ENCODE measurements at places on chromosomes 3 and 15.
A peak's percentile ranks its signal among the peaks of the same experiment; 100 is the strongest.

- no peak for DNase-seq
Observed at GRCh38 chr15:24662991-24663390, 12.6 kb upstream of the NPAP1 start.

DNA sequence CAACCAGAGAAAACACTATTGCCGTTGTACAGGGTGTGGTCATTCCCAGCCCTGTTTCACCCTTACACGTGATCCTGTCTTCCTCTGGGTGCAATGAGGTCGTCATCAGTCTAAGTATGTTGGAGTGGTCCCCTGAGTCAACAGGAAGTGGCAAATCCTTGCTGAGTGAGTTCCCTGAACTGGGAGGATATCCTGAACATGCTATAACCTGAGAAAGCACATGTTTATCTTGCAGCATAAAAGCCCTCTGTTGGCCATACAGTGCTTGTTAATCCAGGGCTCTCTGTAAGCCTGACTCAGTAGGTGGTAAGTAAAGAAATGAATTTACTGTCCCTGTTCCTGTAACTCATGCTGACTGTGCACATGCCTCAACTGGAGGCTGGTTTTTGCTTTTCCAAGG lies 477.8 kb upstream of the RGMA start:
- no peak for DNase-seq

- no peak for DNase-seq
Observed at GRCh38 chr15:51137880-51138430, 43.2 kb upstream of the TNFAIP8L3 start.

GRCh38 chr15:71730277-71731144 lies 79.8 kb upstream of the NR2E3 start:
- DNase-seq: peak; percentile 59

- no peak for DNase-seq
Observed at GRCh38 chr3:172694573-172695246, 16.2 kb downstream of the NCEH1 start.

DNA sequence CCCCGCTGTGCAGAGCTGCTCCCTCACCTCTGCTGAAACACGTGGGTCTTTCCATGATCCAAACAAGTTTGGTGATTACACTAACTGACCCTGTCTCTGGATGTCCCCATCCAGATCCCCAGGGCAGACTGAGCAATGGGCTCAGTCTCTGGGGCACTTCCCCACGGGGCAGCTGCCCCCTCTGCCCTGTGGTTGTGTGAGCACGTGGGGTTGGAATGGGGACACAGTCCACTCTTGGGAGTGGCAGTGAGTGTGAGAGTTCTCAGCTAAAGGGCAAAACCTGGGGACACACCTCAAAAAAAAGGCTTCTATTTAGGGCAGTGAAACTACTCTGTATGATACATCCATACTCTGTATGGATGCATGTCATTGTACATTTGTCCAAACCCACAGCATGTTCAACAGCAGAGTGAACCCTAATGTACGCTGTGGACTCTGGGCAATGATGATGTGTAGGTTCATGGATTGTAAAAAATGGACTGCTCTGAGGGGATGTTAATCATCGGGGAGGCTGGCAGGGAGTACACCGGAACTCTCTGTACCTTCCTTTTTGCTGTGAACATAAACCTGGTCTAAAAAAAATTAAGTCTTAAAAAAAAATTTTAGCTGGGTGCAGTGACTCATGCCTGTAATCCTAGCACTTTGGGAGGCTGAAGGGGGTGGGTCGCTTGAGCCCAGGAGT lies 49.9 kb upstream of the BLM start:
- DNase-seq: no peak

DNA sequence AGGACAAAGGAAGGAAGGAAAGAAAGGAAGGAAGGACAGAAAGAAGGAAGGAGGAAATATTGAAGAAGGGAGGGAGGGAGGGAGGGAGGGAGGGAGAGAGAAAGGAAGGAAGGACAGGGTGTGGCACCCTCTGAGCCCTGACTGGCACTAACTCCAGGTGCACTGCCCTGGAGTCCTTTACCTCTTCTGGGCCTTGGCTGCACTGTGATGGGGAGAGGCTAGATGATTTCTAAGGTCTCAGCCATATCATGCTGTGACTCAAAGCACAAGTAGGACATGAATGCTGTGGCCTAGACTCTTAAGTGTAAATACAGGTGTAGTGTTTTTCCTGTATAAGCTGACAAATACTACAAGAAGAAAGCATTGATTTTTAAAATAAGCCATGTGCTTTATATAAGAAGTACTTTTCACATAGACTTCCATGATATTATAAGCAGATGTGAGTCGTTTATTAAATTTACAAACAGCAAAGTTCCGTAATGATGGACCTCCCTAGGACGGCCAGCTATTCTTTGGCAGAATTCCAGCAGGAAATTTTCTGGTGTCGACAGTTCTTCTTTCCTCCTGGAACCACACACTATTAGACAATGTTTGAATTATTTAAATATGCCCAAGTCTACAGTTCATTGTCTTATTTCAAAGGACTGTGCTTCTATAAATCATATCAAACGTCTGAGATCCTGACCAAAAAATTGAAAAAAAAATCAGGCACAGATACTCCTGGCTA lies 213.8 kb upstream of the C2CD4B start:
- DNase-seq: no peak

- DNase-seq: no peak
Observed at GRCh38 chr3:127668906-127669305, 3.8 kb upstream of the ABTB1 start.

DNA sequence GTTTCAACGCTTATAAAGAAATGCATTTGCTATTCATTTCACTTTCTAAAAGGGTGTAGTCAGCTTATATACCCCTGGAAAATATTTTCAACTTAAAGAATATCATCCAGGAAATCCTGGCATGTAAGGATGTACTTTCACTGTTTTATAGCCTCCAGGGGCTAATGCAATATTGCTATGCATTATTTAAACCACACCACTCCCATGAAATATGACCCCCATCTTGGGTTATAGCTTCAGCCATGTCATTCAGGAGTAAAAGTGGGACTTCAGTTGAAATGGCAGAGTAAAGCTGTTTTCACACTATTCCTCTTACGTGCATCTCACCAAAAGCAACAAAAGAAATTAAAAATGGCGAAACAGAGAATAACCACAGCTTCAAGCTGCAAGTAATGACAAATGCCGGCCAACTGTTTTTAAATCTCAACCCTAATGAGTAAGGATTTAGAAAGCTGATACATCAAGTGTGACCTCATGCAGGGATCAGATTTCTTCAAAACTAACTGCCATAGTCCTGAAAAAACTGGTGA lies 84.5 kb downstream of the COL6A6 start:
- DNase-seq: no peak

GRCh38 chr15:40322531-40323238 lies 807 bp upstream of the INAFM2 start:
- no peak for DNase-seq

DNA sequence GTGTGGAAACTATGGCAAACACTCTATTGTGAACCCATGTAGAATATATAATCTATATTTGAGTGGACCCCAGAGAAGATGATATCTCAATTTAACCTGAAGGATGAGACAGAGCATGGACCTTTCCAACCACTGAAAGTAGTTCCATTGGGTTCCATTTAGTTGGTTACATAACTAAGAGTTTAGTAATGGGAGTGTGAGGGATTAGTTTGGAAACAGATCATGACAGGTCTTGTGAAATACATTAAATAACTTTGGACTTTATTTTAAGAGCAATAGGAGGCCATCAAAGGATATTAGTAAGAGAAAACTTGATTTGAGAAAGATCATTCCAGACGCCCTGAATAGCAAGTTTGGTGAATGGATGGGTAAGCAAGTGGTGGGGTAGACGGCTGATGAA lies 487.2 kb upstream of the ROBO2 start:
- no peak for DNase-seq

GRCh38 chr3:153679714-153680113 lies 441.5 kb upstream of the ARHGEF26 start:
- DNase-seq: no peak

GRCh38 chr15:89329329-89330084 lies 5.1 kb downstream of the POLG start:
- DNase-seq: no peak

DNA sequence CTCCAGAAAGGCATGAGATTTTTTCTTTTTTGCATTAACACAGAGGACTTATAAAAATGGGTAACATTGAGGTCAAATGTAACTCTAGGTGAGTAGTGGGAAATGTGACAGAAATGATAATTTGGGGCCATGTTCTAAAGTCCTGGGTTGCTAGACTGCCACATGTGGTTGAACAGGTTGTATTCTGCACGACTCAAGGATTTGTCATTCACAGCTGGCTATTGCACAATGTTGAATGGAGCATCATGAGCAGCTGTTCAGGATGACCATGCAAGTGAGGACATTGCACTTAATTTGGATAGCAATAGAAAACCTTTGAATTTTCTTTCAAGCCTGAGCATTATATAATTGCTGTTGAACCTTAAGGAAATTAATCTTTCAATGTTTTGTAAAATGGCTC lies 396.6 kb downstream of the NAALADL2 start:
- DNase-seq: peak; percentile 26

- DNase-seq: no peak
Observed at GRCh38 chr3:149933858-149934257, 36.8 kb downstream of the PFN2 start.

- DNase-seq: no peak
Observed at GRCh38 chr3:71530903-71531530, 52.5 kb downstream of the FOXP1 start.

- no peak for DNase-seq
Observed at GRCh38 chr15:39479911-39480310, 101.0 kb upstream of the THBS1 start.

DNA sequence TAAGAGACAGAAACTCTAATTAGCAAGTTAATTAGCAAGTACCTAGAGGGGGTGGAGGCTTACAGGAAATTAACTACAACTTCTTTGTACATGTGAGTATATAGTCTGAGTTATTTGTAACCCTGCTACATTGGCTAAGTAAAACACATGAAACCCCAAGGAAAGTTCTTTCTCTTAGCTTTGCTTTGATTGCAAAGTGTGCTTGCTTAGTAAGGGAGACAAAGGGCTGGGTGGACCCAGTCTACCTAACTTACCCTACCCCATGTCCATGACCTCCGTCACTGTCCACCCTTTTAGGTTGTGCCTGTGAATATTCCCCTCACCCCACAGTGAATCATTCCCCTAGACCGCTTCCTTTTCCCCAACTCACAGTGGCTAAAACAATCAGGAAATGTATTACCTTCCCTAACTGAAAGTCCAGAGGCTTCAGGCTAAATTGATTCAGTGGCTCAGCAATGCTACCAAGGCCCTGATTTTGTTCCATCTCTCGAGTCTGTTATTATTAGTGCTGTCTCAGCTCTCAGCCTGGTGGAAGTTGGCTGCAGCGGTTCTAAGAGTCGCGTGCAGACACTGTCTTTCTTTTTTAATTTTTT lies 31.1 kb upstream of the RYR3 start:
- DNase-seq: no peak

GRCh38 chr3:64730681-64731080 lies 42.9 kb upstream of the ADAMTS9 start:
- DNase-seq: no peak

GRCh38 chr15:32919749-32920414 lies 202.1 kb downstream of the GREM1 start:
- no peak for DNase-seq

DNA sequence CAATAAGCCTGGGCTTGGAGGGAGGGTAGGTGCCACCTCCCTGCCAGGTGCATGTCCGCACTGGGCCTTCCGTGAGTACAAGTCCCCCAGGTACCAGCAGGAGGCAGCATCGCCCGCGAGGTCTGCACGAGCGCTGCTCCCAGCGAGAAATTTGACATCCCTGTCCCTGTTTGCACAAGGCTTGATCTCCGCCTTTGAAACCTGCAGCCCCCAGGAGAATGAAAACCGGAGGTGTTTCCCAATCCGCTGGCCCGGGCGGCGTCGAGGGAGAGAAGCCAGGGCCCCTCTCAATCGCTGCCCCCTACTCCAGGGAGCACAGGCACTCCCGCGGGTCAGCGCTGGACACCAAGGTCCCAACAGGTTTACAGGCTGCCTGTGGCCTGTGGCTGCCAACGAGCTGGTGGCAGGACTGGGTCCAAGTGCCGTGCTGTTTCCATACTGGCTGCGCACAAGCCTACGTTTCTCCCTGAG lies 961 bp downstream of the HAPLN3 start:
- peak; percentile 71 for DNase-seq

GRCh38 chr3:61199843-61200242 lies 51.4 kb downstream of the FHIT start:
- no peak for DNase-seq

- no peak for DNase-seq
Observed at GRCh38 chr3:179949412-179949811, 87.3 kb downstream of the PEX5L start.
